ENCODE measurements at places on chromosomes 16 and 17.
A peak's percentile ranks its signal among the peaks of the same experiment; 100 is the strongest.

GRCh38 chr17:64339516-64340490 lies 50.9 kb downstream of the PECAM1 start:
- DNase-seq = no peak

GRCh38 chr16:84953190-84953746 lies 58.1 kb downstream of the ZDHHC7 start:
- DNase-seq = no peak

DNA sequence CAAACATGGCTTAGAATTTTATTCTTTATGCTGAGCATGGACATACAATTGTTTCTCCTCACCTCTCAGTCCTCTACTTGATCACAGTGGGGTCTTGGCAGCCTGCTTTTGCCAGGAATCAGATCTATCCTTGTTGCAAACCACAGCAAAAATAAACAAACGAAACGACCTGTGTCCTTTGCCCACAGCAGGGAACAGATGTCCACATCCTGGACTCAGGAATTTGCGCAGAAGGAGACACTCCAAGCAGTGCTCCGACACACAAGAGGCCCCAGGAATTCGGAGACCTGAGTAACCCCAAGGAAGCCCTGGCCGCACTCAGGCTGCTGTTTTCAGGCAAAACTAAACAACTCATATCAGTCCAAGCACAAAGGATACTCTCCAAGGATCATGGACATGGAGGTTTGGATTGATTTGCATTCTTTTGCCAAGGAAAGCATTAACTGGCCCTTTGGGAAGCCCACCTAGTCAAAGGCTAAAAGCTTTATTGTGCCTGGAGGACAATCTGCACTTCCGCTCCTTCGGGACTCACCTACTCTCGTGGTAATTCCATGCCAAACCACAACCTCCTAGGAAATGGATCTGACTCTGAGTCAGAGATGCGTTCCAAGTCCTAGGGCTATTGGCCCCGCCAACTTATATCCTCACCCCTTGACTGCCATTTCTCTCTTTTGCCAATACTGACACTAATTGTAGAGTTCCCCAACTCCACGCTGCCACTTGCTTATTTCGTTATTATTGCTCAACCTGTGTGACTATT lies 271.1 kb upstream of the CDH11 start:
- DNase-seq = no peak

GRCh38 chr16:59899940-59900339 lies 1165.8 kb upstream of the GOT2 start:
- DNase-seq = no peak

DNA sequence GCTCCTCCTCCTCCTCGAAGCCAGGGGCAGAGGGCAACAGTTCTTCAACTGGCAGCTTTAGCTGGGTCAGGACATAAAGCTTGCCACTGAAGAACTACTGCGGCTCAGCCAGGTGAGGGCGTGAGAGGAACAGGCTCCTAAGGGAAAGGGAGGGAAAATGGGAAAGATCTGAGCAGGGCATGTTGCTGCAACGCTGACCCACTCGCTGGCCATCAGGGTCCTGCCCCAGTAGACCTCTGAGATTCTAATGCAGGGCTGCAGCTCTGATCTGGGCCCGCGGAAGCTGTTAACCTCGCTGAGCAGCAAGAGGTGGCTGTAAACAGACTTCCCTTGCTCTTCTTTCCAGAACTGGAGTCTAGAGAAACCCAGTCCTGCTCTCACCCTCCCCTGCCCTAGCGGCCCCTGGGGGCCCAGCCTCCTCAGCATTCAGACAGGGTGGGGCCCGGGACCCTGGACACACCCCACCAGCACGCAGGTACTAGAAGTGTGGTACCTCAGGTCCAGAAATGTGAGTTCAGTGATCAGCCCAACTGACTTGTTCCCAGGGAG lies 3.8 kb upstream of the TLCD2 start:
- no peak for DNase-seq

- no peak for DNase-seq
These were observed 27.4 kb upstream of the SPNS3 start for GRCh38 chr17:4406386-4406785.

DNA sequence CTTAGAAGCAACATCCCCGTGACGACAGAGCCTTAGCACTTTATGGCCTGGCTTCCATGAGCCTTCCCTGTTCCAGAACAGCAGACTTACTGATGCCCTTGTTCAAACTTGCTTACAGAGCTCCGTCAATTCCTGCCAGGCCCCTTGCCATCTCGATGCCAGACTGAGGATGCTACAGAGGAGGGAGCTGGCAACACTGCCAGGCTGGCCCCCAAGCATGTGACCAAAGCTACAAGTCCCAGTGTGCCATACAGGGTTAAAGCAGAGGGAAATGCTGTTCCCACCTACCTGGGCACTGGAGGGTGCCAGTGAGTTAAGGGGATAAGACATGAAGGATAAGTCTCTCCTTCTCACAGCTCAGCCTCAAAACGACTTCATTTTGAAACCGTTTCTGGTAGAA lies 33.5 kb upstream of the SREBF1 start:
- no peak for DNase-seq

DNA sequence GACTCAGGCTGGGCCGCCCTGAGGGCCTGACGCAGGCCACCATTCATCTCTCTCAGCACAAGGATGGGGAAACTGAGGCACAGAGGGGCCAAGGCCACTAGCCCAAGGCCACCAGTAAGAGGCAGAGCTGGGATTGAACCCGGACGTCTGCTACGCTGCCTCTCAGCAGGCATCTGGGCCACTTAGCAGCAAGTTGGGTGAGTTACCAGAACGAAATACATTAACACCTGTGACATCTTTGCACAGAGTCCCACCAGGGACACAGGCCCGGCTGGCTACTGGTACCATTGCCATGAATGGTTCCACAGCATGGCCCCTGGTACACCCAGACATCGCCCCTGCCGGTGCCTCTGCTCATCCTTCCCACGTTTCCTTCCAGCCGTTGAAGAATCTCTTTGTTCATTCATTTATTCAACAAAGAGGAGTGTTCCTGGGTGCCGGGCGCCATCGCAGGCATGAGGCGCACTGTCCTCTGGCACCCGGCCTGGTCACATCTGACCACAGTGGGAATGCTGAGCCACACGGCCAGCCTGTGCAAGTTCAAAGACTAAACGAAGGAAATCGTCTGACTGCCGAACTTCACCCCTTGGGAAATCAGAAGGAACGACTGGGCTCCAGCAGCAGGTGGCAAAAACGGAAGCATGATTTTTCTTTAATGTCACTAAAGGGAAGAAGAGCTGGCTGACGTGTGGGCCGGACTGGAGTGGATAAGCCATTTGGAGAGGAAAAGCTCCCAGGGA lies 7.4 kb upstream of the ZNF469 start:
- DNase-seq = peak; percentile 23

DNA sequence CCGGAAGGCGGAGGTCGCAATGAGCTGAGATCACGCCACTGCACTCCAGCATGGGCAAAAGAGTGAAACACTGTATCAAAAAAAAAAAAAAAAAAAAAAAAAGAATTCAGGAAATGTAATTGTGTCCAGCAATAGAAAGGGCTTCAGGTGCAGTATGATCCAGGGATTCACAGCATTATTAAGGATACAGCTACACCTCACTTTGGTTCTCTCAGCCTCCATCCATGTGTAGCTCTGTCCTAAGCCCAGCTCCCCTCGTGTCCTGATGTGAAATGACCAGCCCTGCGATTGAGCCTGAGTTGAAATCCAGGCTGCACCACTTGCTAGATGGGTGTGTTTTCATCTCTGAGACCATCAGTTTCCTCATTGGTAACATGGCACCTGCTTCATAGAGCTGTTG lies 3.0 kb downstream of the SLC5A10 start:
- no peak for DNase-seq

All from left cardiac atrium (tissue), 4 donors.